Transverse colon (tissue), 4 donors: ENCODE measurements at places on chromosomes 2 and 18. TPM values are rescaled to one million over a fixed set of nuclear protein-coding genes. Genes with fewer than 3 reads are reported as not detected.
A peak's percentile ranks its signal among the peaks of the same experiment; 100 is the strongest.

CYP27C1 gene
- 0.14 TPM for total RNA-seq

DES gene
- 1,148 TPM for total RNA-seq

GALNT13 gene
- total RNA-seq, result not detected

ACKR3 gene
- total RNA-seq, result 6.2 TPM

GCKR gene
- not detected for total RNA-seq

DSC1 gene
- total RNA-seq, result not detected

FKBP1B gene
- total RNA-seq, result 7.5 TPM

DNA sequence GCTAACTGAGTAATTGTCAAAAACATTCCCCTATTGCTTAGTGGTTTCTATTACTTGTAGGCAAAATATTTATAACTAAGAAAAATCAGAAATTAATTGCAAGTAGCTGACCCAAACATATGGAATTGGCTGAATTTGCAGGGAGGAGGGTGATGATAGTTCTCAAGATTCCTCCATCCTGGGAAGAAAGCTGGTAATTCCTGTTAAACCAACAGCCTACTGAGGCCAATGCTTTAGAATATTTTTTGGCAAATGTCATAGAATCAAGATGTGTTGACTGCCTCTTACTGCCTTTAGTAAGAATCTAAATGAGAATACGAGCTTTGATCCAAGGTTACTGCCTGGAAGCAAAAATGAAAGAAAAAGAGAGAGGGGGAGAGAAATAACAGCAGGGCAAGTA is 120.0 kb downstream of the COL6A3 start:
- H3K27me3 ChIP-seq, result peaks cover 6% of the 10 kb centered on the region
- H3K36me3 ChIP-seq, result no peaks in the 10 kb centered on the region
- H3K27ac ChIP-seq, result peak overlapping the region; percentile 82
- peaks cover 29% of the 10 kb centered on the region for H3K4me1 ChIP-seq

DNA sequence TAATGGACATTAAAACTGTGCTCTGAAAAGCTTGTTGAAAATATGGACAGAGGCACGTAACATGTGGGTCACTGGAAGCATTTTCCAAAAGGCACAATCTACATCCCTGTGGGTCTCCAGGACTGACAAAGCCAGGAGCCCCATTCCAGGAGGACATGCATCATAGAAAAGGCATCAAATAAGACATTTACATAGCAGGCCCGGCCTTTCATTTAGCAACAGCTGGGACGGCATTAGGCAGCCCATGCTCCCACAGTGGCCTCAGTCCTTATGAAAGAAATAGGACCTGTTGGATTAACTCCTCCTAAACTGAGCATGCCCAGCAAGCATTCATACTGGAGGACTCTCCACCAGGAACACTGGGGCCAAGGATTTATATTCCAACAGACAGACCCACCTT is 72.2 kb downstream of the TWIST2 start:
- H3K27ac ChIP-seq, result no peak overlapping the region
- no peak overlapping the region for H3K4me3 ChIP-seq
- H3K36me3 ChIP-seq, result no peaks in the 10 kb centered on the region
- no peaks in the 10 kb centered on the region for H3K4me1 ChIP-seq

GRCh38 chr2:231133365-231134099 is 8.7 kb upstream of the HTR2B start:
- H3K4me3 ChIP-seq, result no peak overlapping the region
- no peaks in the 10 kb centered on the region for H3K4me1 ChIP-seq
- H3K36me3 ChIP-seq, result no peaks in the 10 kb centered on the region
- no peak overlapping the region for H3K27ac ChIP-seq
- no peak for DNase-seq
- H3K27me3 ChIP-seq, result no peaks in the 10 kb centered on the region

DNA sequence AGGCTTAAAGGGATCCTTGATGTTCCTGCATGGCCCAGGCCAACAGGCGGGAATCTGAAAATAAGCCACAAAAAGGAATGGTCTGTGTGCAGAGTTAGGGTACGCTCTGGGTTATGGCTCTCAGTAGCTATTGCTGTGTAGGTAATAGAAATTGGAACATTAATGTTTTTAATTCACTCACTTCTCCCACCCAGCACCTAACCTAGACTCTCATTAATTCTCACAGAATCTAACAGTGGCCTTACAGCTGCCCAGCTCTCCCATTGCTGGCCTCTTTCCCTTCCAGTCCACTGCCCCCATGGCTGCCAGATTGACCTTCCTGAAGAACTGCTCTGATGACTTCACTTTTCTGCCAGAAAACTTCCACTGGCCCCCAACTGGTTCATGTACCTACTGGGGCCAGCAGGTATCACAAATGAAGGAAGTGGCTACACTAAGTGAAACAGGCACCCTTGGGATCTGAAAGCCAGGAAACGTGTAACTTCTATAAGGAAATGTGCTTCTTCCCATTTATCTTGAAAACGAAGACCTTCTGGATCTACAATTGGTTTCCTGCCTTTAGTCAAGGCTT is 315.2 kb downstream of the STK39 start:
- H3K27me3 ChIP-seq, result no peaks in the 10 kb centered on the region
- H3K27ac ChIP-seq, result no peak overlapping the region
- no peaks in the 10 kb centered on the region for H3K4me1 ChIP-seq
- no peaks in the 10 kb centered on the region for H3K36me3 ChIP-seq
- no peak for DNase-seq

GRCh38 chr2:163759013-163759412 is 23.2 kb upstream of the FIGN start:
- H3K27me3 ChIP-seq, result no peaks in the 10 kb centered on the region
- H3K4me1 ChIP-seq, result no peaks in the 10 kb centered on the region
- no peak for DNase-seq

DNA sequence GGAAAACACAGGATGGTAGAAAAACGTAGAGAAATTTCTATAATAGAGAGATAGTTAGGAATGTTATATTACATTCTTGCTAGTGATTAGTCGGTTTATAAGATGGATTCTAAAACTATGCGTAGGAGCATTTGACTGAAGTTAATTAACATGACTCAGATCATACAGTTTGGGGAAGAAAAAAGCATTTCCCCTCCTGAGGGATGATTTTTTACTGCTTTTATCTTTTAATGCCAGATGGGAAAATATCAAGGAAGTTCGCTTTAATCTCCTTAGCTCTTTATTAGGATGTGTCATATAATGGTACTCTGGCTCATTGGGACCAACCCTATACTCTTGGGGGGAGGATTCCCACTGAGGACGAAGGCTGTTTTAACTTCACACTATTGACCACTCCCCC is 502.1 kb downstream of the TGIF1 start:
- H3K36me3 ChIP-seq, result no peaks in the 10 kb centered on the region
- no peak for DNase-seq
- H3K4me3 ChIP-seq, result no peak overlapping the region
- no peaks in the 10 kb centered on the region for H3K27me3 ChIP-seq
- H3K27ac ChIP-seq, result no peak overlapping the region

GRCh38 chr2:23200787-23201114 is 184.2 kb upstream of the KLHL29 start:
- H3K36me3 ChIP-seq, result no peaks in the 10 kb centered on the region
- H3K27me3 ChIP-seq, result no peaks in the 10 kb centered on the region
- no peak overlapping the region for H3K27ac ChIP-seq
- H3K4me3 ChIP-seq, result no peak overlapping the region

- H3K36me3 ChIP-seq, result no peaks in the 10 kb centered on the region
- DNase-seq, result peak; percentile 67
- peaks cover 5% of the 10 kb centered on the region for H3K4me1 ChIP-seq
Observed at GRCh38 chr2:74856004-74856578, 22.2 kb downstream of the HK2 start.

DNA sequence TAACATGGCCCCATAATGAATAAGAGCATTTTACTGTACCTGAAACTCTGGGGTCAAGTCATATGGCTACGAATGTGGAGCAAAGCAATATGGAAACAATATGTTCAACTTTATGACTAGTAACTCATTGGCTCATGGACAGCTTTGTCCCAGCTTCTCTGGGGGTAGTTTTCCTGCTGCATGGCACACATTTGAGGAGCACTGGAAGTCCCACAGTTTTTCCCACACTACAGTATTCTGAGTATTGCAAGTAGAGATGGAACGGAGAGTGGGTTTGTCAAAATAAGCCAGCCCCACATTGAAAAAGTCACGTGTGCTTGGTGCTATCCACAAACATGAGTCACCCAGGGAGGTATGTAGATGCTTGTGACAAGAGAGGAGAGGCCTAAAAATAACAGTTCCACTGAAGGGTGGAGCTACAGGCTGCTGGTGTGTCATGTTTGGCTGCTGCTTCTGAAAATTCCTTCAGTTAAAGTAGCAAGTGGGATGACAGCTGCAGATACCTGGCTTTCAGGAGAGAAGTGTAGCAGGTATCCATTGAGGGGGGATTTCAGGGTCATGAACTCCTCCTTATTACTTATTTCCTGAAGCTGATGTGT is 48.2 kb upstream of the CTAGE1 start:
- H3K4me3 ChIP-seq, result no peak overlapping the region
- H3K36me3 ChIP-seq, result no peaks in the 10 kb centered on the region
- H3K27me3 ChIP-seq, result no peaks in the 10 kb centered on the region
- H3K27ac ChIP-seq, result peak overlapping the region; percentile 44

- no peak overlapping the region for H3K27ac ChIP-seq
- no peak for DNase-seq
- no peaks in the 10 kb centered on the region for H3K4me1 ChIP-seq
- H3K4me3 ChIP-seq, result no peak overlapping the region
- H3K27me3 ChIP-seq, result no peaks in the 10 kb centered on the region
Observed at GRCh38 chr2:114218383-114218782, 224.1 kb upstream of the DPP10 start.

DNA sequence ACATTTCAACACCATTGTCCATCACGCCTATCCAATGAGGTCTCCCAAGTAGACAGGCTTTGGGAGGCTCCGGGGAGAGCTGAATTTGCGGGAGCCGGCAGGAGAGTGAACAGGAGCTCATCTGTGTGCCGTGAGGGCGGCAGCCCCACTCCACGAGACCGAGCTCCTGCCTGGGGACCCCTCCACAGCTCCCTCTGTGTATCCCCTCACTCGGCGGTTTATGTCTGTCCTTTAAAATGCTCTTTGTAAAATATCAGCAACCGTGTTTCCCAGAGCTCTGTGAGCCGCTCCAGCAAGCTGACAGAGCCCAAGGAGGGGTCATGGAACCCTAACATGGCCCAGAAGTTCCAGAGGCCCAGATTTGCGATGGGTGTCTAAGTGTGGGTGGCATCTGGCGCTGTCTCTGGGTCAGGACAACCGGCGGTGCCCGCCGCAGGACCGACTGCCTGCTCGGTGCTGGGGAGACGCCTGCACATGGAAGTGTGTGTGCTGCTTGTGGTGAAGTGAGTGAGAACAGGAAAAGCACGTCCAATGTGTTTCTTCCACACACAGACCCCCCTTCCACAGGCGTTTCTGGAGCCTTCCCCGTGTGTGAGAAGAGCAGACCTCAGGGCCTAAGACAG is 34.8 kb downstream of the SLC66A2 start:
- DNase-seq, result no peak
- no peaks in the 10 kb centered on the region for H3K36me3 ChIP-seq
- no peaks in the 10 kb centered on the region for H3K27me3 ChIP-seq
- no peak overlapping the region for H3K27ac ChIP-seq
- no peaks in the 10 kb centered on the region for H3K4me1 ChIP-seq

- no peak for DNase-seq
- no peaks in the 10 kb centered on the region for H3K27me3 ChIP-seq
- H3K27ac ChIP-seq, result no peak overlapping the region
- no peaks in the 10 kb centered on the region for H3K4me1 ChIP-seq
- no peaks in the 10 kb centered on the region for H3K36me3 ChIP-seq
- H3K4me3 ChIP-seq, result no peak overlapping the region
Observed at GRCh38 chr2:15059870-15060512, 427.5 kb downstream of the LRATD1 start.

GRCh38 chr2:217248312-217248935 is 388.6 kb upstream of the TNP1 start:
- H3K4me3 ChIP-seq, result no peak overlapping the region
- H3K27me3 ChIP-seq, result no peaks in the 10 kb centered on the region
- DNase-seq, result peak; percentile 50
- H3K36me3 ChIP-seq, result no peaks in the 10 kb centered on the region
- H3K4me1 ChIP-seq, result peaks cover 14% of the 10 kb centered on the region
- H3K27ac ChIP-seq, result peak overlapping the region; percentile 79
